Cardiac septum (tissue), 1 donor: ENCODE measurements at places on chromosomes 2 and 18. TPM values are rescaled to one million over a fixed set of nuclear protein-coding genes. Genes with fewer than 3 reads are reported as not detected.

Gene CACNB4
- total RNA-seq = 0.67 TPM

DNA sequence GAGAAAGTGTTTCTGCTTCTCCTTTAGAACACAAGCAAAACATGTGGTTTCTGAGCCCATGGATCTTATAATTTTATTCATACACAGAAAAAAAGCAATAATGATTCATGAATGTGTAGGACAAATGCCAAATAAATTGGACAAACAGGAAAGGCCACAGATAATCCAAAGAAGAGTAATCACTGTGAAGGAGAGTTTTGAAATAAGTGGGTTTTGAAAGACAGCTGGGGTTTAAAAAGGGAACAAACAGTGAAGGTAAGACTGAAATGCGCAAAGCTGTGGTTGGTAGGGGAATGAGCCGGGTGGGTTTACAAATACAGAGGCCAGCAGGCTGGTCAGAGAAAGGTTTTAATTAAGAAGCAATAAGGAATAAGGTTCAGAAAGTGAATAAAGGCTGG, 50.0 kb upstream of the MBOAT2 start:
- no peak for DNase-seq

GRCh38 chr2:99565227-99565626, 75.4 kb upstream of the REV1 start:
- no peak for DNase-seq

Gene DUSP19
- total RNA-seq = 8.6 TPM

Gene DNAH7
- total RNA-seq = 0.32 TPM

DNA sequence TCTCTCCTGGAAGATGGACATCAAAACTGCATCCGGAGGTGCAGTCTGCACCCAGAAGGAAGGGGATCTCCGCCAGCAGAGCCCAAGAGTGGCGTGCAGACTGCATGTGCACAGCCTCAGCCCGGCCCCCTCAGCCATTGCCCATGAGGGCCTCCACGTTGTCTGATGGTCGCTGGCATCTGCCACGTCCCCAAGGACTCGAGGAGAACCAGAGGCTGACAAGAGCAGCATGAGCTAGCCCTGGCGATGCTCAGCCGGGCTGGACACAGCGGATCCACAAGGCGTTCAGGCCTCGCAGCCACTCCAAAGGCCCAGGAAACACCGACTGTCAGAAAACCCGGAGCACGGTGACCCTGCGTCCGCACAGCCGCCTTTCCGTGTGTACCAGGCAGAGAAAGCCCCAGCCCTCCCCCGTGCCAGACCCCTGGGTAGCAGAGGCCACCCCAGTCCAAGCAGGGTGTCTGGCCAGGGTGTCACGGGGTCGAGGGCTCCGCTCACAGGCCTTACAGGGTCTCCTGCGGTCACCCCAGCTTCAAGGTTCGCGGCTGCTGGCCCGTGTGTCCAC, 48.3 kb downstream of the SLC66A2 start:
- DNase-seq = peak; percentile 73

DNA sequence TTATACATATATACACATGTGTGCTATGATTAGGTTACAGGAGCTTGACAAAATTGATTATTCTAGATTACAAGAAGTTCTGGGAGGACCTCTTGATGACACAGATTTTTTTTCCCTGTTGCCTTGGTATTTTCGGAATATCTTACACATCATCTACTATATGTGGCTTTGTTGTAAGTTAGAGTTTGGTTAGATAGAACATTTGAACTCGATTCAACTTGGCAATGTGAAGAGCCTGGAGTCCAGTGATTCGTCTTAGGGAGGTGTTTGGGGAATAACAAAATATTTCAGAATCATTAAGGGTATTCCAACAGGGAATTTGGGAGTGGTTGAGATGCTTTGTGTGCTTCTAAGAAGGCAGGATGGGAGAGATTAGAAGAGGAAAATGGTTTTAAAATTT, 39.3 kb upstream of the EFEMP1 start:
- no peak for DNase-seq

Gene BCL2
- 25.9 TPM for total RNA-seq

GRCh38 chr18:62928326-62928725, 213.0 kb downstream of the PHLPP1 start:
- DNase-seq = no peak
